ENCODE measurements at places on chromosomes 6 and 20. TPM values are rescaled to one million over a fixed set of nuclear protein-coding genes. Genes with fewer than 3 reads are reported as not detected.
A peak's percentile ranks its signal among the peaks of the same experiment; 100 is the strongest.

The SLC22A3 gene
- not detected for total RNA-seq

The OXT gene
- total RNA-seq = not detected

The HMGCLL1 gene
- total RNA-seq = not detected

The CCM2L gene
- total RNA-seq = not detected

The SLC22A2 gene
- total RNA-seq = not detected

The ACSS2 gene
- total RNA-seq = 14.2 TPM

The NOTCH4 gene
- 1.2 TPM for total RNA-seq

The MEP1A gene
- total RNA-seq = not detected

The SLC13A3 gene
- not detected for total RNA-seq

GRCh38 chr20:56454754-56455153 lies 13.7 kb upstream of the RTF2 start:
- no peaks in the 10 kb centered on the region for H3K27me3 ChIP-seq
- no peak overlapping the region for H3K4me3 ChIP-seq
- peaks cover 24% of the 10 kb centered on the region for H3K4me1 ChIP-seq
- DNase-seq = peak; percentile 53
- H3K36me3 ChIP-seq = peaks cover 19% of the 10 kb centered on the region

- peak overlapping the region; percentile 56 for H3K4me3 ChIP-seq
- H3K27ac ChIP-seq = no peak overlapping the region
- DNase-seq = no peak
- peaks cover 23% of the 10 kb centered on the region for H3K27me3 ChIP-seq
- peaks cover 3% of the 10 kb centered on the region for H3K36me3 ChIP-seq
- peaks cover 48% of the 10 kb centered on the region for H3K4me1 ChIP-seq
Observed at GRCh38 chr6:32149932-32150870, 1.5 kb downstream of the PRRT1 start.

DNA sequence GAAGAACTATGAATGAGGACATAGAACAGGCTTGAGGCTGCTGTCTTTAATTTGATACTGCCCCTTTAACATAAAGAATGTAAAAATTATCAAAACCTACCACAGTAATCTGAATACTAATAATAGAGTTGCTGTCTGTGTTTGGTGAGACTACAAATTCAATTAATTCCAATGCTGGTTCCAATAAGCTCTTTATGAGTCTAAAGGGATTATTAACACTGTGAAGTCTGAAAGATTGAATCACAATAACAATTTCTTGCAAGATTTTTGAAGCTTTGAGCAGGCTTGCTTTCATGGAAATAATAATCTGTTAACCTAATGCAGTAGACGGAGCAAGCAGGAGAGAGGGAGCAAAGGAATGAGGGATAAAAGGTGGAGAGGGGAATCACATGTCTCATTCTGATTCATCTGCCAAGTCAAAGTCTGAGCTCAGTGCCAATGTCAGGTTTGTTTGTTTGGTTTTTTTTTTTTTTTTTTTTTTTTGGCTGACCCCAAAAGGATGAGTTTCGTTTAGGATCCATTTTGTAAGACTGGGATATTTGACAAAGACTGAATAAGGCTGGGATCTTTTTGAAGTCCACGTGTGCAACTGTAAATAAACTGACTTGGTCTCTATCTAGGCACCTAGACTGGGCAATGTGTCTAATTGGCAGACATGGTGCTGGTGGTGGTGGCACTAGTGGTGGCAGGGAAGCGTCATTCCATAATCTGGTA lies 211.6 kb downstream of the RNF144B start:
- H3K36me3 ChIP-seq = no peaks in the 10 kb centered on the region
- H3K27ac ChIP-seq = no peak overlapping the region
- no peak overlapping the region for H3K4me3 ChIP-seq

DNA sequence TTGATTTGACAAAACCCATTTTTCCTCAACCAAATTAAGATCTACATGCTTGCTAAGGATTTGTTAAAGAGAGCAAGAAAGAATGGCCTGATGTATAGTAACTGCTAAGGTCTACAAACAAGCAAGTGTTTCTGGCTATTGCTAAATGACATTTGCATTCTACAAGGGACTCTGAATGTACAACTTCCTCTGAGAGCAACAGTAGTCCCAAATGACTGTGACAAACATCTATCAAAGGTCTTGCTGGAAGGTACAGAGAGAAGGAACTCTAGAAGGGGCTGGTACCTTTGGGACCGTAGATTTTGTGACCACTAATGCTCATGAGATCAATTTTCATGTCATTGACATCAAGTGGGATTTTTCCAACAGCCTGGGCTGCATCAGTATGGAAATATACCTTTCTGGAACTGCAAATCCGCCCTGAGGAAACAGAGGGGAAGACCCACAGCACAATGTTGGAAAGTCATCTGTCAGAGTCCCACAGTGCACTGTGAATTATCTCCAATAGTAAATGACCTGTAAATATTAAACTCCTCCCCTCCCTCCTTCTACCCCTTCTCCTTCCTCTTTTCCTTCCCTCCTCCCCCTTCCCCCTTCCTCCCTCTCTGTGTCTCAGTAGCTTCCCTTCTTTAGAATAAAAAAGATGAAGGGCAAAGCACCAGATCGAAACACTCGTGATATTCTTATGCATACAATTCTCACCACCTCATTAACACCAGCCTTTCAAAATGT lies 15.9 kb upstream of the CPNE1 start:
- no peaks in the 10 kb centered on the region for H3K27me3 ChIP-seq
- no peaks in the 10 kb centered on the region for H3K4me1 ChIP-seq
- no peak for DNase-seq
- no peak overlapping the region for H3K27ac ChIP-seq
- no peak overlapping the region for H3K4me3 ChIP-seq

DNA sequence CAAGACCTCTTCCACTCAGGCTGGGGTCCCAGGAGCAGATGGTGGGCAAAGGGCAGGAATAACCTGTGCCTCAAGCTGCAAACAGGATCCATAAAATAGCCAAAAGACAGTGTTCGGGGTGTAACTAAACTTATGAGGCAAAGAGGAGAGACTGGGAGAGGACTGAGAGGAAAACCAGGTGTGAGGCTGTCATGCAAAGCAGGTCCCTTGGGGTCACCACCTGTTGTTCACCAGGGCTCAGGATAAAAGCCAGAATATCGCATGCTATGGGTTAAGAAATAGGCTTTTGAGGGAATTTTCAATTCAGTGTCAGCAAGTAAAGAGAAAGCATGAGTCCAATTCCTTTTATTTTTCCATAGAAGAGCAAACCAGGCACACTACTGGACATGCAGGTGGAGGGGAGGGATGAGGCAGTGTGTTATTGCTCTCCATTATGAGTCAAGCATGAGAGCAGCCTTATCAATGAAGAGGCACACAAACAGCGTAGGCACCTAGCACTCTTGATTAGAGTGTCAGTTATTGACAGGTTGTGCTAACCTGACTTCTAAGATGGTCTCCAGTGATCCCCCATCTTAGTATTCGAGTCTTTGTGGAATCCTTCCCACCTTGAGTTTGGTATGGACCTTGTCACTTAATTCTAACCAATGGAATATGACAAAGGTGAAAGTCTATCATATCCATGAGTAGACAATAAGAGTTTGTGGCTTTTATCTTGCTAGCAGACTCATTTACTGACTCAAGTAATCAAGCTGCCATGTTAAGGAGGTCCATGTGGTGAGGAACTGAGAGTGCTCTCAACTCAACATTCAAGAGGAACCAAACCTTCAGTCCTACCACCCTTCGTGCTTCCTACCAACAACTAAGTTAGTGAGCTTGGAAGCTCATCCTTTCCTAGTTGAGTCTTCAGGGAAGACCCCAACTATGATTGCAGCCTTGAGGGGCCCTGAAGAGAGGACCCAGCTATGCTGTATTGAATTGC lies 18.8 kb downstream of the HLA-E start:
- H3K4me3 ChIP-seq = peak overlapping the region; percentile 48
- peaks cover 5% of the 10 kb centered on the region for H3K36me3 ChIP-seq
- H3K4me1 ChIP-seq = peaks cover 55% of the 10 kb centered on the region
- DNase-seq = no peak
- H3K27ac ChIP-seq = peak overlapping the region; percentile 95

- no peaks in the 10 kb centered on the region for H3K4me1 ChIP-seq
- no peak for DNase-seq
- H3K36me3 ChIP-seq = no peaks in the 10 kb centered on the region
Observed at GRCh38 chr6:164455835-164456234, 853.6 kb downstream of the C6orf118 start.

DNA sequence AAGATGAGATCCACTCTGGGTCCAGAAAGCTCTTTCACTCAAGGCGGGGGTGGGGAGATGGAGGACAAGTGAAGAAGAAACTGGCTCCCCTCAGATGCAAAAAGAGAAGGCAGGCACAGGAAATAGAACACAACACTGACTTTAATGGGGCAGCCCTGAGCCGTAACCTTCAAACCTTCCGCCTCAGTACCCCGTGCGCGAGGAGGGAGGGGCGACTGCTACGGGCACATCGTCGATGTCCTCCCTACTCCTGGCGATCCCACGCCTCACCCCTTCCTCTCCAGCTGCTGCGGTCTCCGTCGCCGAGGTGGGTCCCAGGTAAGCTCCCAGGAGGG lies 3.9 kb downstream of the SPEF1 start:
- H3K27me3 ChIP-seq = peaks cover 14% of the 10 kb centered on the region
- no peaks in the 10 kb centered on the region for H3K36me3 ChIP-seq
- peaks cover 21% of the 10 kb centered on the region for H3K4me1 ChIP-seq
- DNase-seq = peak; percentile 42
- no peak overlapping the region for H3K27ac ChIP-seq

DNA sequence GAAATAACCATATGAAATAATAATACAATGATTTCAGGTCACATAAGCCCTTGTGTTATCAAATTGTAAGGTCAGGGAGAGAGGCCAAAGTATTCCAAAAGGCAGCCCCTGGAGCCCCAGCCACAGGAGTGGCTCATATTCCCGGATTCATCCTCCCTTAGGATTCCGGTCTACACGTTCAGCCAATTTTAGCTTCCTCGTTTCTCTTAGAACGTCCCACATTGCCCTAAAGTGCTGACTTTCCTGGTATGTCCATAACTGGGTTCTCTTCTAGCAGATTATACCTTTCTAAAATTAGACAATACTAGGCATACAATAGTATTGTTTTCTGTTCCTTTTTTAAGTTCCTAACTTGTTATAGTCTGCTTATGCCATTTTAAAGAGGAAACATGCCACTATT lies 192.7 kb upstream of the NOX3 start:
- no peaks in the 10 kb centered on the region for H3K4me1 ChIP-seq
- no peak overlapping the region for H3K4me3 ChIP-seq
- no peak for DNase-seq

DNA sequence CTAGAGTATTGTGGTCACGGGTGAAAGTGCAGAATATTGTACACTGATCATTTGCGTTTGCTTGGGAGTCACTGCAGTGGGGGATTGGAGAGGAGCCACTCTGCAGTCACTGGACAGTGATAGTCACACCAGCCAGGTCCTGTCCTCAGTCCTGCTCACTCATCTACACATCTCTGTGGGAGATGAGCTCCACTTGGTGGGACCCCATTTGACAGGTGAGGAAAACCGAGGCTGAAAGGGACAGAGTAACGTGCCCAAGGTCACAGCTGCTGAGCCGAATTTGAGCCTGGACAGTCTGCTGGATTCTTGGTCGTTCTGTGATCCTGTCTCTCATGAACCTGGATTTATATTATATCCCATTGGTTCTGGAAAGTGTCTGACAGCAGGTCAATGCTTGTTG lies 17.7 kb upstream of the PHACTR3 start:
- H3K27ac ChIP-seq = no peak overlapping the region
- H3K4me3 ChIP-seq = no peak overlapping the region
- peaks cover 7% of the 10 kb centered on the region for H3K4me1 ChIP-seq

- no peak for DNase-seq
- H3K27me3 ChIP-seq = no peaks in the 10 kb centered on the region
- peaks cover 2% of the 10 kb centered on the region for H3K36me3 ChIP-seq
Observed at GRCh38 chr6:44833248-44833647, 445.7 kb downstream of the CDC5L start.

GRCh38 chr6:56890683-56891429 lies 64.1 kb upstream of the BEND6 start:
- H3K4me3 ChIP-seq = no peak overlapping the region
- no peak overlapping the region for H3K27ac ChIP-seq
- peaks cover 14% of the 10 kb centered on the region for H3K4me1 ChIP-seq
- H3K36me3 ChIP-seq = no peaks in the 10 kb centered on the region
- DNase-seq = peak; percentile 35

DNA sequence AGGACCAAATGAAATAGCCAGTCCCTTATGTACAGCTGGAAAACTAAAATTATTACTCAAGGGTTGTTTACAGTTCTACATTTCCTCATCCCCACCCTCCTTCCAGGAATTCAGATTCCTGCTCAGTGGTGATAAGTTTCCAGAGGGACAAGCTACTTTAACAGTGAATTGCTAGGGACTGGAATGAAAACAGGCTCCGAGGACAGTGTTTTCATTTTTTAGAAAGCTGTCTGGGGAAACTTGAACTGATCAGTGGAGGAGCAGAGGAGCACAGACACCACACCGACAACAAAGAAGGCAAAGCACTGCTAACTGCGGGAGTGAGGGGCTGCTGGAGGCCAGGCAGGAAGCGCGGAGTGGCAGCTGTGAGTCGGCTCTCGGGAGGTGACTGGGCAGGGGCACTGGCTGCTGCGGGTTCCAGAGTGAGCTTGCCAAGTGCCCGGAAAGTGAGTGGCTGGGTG lies 322.2 kb downstream of the ESR1 start:
- no peak overlapping the region for H3K4me3 ChIP-seq
- DNase-seq = no peak
- H3K27ac ChIP-seq = peak overlapping the region; percentile 59
- peaks cover 21% of the 10 kb centered on the region for H3K36me3 ChIP-seq
- H3K27me3 ChIP-seq = no peaks in the 10 kb centered on the region
- H3K4me1 ChIP-seq = peaks cover 5% of the 10 kb centered on the region

GRCh38 chr6:105320765-105321164 lies 82.1 kb downstream of the PREP start:
- no peak for DNase-seq
- H3K27ac ChIP-seq = no peak overlapping the region
- H3K4me1 ChIP-seq = no peaks in the 10 kb centered on the region
- H3K27me3 ChIP-seq = no peaks in the 10 kb centered on the region
- peaks cover 36% of the 10 kb centered on the region for H3K36me3 ChIP-seq

GRCh38 chr6:131954059-131954774 lies 3.0 kb upstream of the CCN2 start:
- H3K4me3 ChIP-seq = no peak overlapping the region
- peaks cover 10% of the 10 kb centered on the region for H3K4me1 ChIP-seq
- peaks cover 46% of the 10 kb centered on the region for H3K27me3 ChIP-seq
- no peak overlapping the region for H3K27ac ChIP-seq

- H3K4me1 ChIP-seq = no peaks in the 10 kb centered on the region
- H3K27me3 ChIP-seq = peaks cover 6% of the 10 kb centered on the region
- H3K36me3 ChIP-seq = no peaks in the 10 kb centered on the region
- no peak overlapping the region for H3K4me3 ChIP-seq
Observed at GRCh38 chr6:115908906-115909559, 151.7 kb downstream of the FRK start.

DNA sequence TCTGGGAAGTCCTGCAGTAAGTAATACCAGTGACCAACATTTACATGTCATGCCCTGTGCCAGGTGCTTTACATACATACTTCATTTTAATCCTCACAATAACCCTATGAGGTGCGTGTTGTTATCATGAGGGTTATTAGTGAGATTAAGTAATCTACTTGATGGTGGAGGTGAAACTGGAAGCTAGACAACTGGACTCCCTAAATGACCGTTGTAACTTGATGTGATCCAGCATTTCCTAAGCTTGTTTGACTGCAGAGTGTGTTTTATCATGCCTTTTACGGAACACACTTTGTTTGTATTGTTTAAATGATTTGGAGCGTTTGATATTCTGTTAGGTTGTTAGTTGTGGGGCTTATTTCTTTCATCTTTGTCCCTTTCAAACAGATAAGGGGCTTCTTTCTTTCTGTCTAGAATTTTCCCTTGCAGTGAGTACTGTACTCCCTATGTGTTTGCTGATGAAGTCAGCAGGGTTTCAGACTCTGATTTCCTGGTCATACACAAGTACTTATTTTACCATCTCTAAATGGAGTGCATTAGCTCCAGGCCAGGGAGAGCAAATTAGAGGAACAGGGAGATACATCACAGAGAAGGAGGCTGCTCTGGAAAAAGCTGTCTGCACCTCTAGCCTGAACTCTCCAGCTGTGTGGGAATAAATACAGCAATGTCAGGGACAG lies 29.7 kb downstream of the CHMP4B start:
- H3K27me3 ChIP-seq = no peaks in the 10 kb centered on the region
- H3K36me3 ChIP-seq = peaks cover 7% of the 10 kb centered on the region
- no peak overlapping the region for H3K4me3 ChIP-seq
- no peak for DNase-seq
